MG63 (cell line): ENCODE measurements at places on chromosomes 13 and 19. TPM values are rescaled to one million over a fixed set of nuclear protein-coding genes. Genes with fewer than 3 reads are reported as not detected.

The PIN1 gene
- total RNA-seq: 218 and 273 TPM in 2 replicates

- DNase-seq: no peak
Measured at GRCh38 chr13:52359534-52359933, 46.4 kb downstream of the THSD1 start.

DNA sequence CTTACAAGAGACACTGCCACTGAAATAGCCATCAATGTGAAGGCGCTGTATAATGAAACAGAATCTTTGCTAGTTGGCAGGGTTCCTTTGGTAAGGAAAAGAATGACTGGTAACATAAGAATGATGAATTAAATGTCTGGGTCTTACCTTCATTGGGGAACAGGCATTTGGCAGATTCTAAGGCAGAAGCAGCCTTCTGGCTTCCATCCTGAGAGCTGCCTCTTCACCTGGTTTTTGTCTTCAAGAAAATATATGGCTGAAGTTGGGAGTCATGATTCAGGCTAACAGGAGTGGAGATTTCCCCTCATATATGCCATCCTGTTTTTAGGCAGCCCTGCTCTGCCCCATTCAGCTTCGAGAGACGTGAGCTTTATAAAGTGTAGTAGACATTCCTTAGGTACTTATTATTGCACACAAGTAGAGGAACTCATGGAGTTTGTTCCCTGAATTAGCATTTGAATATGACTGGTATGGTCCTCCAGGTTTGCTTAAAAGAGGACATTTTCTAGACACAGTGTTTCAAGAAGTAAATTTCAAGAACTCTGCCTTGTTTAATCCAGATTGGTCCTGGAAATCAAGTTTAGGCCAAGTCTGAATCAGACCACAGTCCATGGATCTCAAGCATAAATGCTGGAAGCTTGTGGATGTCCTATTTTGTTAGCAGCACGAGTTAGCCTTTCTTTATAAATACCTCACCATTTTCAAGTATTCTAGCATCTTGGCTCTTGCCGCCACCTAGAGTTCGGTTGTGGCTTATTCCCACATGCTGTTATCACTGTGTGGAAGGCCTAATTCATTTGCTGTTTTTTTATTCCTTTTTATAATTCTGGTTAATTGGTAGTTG is 56.2 kb upstream of the AKAP11 start:
- DNase-seq: peak; percentile 33

DNA sequence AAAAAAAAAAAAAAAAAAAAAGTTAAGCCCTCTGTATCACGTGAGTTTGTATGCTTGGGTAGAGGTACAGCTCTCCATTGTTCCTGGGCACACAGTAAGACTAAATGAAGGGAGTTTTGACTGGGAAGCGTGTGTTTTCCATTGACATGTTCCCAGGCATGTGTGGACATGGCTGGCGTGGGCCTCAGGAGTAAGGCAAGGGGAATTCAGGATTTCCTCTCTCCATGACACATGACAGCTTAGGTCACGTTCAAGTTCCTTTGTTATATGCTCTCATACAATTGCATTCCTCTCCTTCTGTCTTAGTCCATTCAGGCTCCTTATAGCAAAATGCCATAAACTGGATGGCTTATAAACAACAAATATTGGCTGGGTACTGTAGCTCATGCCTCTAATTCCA is 17.1 kb upstream of the MAP3K10 start:
- DNase-seq: no peak

DNA sequence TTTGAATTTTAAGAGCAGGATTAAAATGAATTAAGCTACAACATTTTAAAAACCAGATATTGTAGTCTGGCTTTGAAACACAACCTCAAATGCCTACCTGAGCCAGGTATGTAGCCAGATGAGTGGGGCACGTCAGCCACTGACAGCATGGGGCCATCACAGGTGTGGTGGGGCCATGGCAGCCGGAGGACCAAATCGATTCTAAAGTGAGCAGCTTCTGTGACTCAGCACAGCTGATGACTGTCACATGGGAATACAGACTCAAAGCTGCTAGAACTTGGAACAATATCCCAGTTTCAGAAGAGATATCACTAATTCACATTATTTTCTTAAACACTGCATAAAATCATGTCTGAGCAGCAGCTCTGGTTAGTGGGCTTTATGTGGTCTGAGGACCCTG is 52.8 kb downstream of the SERP2 start:
- no peak for DNase-seq
